ENCODE measurements at places on chromosomes 12 and 14. TPM values are rescaled to one million over a fixed set of nuclear protein-coding genes. Genes with fewer than 3 reads are reported as not detected.

GRCh38 chr14:85060121-85060520 is 469.8 kb upstream of the FLRT2 start:
- no peak for DNase-seq

GRCh38 chr12:46218322-46219095 is 50.3 kb downstream of the SLC38A1 start:
- no peak for DNase-seq

DNA sequence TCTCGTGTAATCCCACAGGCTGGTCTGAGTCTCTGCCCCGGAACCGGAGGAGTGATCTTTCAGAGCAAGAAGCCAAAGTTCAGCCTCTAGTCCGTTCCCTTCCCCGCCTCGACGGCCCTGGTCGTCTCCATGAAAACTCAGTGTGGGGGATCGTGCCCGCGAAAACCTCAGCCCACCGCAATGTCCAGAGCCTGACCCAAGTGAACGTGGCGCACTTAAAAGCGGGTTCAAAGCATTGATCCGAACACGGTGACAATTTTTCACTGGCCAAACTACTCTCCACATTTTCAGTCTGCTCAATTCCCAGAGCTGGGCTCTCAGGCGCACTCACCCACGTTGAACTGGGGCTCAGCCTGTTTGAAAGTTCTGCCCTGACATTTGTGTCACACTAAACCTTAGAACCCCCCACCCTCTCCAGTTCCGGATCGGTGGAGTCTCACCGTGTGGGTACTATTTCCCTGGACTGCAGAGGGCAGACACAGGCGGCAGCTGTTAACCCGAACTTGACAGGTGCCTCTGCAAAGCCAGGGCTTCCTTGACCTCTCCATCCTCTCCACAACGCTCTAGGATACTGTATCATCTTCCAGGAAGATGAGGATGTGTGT is 886 bp upstream of the PRICKLE1 start:
- no peak for DNase-seq

GRCh38 chr14:74608959-74609611 is 3.0 kb downstream of the LTBP2 start:
- DNase-seq: peak; percentile 88

DNA sequence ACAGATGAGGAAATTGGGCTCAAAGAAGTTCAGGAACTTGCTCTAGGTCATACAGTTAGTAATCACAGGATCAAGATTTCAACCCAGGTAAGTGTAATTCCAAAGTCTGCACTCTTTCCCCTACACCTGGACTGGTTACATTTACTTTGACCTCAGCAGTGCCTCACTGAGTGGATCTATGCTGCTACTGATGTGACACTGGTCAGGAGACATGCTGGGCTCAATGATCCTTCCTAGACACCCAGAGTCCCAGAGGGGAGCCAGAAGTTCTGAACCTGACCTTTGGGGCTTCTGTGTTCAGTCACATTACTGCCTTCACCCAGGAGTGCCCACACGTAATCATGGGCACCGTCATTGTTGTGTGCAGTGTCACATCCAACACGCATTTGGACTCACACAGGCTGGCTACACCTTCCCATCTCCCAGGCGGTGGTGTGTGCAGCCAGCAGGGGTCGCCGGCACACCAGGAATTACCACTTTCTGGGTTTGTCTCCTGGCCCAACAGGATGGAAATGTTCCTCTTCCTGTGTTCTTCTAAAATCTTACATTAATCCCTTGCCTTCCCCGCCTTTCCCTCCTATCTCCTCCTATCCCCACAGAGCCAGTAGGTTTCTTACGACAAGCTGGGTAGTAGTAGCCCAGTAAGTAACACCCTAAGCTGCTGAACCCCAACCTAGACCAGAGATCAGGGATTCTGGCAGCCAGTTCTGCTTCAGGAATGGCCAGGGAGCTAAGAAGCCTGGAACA is 25.6 kb downstream of the CALCOCO1 start:
- DNase-seq: peak; percentile 73

GRCh38 chr12:47791874-47792273 is 18.8 kb downstream of the SLC48A1 start:
- DNase-seq: no peak

GRCh38 chr12:127381681-127382080 is 885.3 kb upstream of the TMEM132C start:
- no peak for DNase-seq

- DNase-seq: no peak
Measured at GRCh38 chr12:107778383-107779025, 4.0 kb downstream of the ASCL4 start.

DNA sequence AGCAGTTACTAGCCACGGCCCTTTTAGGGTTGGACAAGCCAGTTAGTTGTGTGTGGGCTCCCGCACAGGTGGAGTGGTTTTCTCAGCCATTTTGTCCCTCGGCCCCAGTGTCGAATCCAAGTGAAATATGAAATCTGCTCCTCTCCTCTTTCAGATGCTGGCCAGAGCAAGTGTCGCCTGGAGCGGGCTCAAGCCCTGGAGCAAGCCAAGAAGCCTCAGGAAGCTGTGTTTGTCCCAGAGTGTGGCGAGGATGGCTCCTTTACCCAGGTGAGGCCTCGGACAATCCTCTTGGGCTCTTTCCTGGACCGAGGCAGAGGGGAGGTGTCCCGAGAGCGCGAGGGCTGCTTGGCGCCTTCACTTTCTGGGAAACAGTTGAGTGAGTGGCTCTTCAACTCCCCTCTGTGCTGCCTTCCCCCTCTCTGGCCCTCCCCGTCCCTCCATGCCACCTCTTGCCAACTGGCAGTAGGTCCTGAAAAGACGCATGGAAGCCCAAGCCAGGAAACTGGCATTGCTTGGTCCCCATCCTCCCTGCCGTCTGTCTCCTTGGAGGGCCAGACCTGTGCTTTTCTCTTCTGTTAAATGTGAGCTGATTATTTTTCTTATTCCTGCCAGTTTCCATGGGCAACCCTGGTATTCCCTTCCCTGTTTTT is 74.2 kb downstream of the SMOC1 start:
- no peak for DNase-seq

- no peak for DNase-seq
Measured at GRCh38 chr12:87690236-87690810, 338.9 kb downstream of the C12orf50 start.

GRCh38 chr14:59126714-59127436 is 61.6 kb upstream of the DAAM1 start:
- peak; percentile 28 for DNase-seq

- no peak for DNase-seq
Measured at GRCh38 chr14:36807727-36808126, 146.1 kb downstream of the PAX9 start.

GRCh38 chr14:94310248-94310647 is 12.9 kb downstream of the SERPINA6 start:
- no peak for DNase-seq

DNA sequence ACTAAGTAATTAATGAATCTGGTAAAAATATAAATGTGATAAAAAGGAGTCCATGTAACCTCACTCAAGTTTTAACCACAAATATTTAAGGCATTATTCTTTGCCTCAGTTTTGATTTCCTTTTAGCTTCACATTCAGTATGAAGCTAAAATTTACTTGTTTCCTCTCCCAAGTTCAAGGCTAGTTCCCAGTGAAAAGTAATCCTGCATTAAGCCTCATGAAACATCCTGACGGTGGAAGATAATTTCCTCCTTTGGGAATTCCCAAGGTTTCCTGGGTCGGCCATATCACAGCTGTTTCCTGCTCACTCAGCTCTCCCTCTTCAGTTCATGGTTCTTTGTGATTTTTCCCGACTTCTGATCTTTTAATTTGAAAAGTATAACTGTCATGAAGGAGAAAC is 1256.8 kb upstream of the FLRT2 start:
- DNase-seq: no peak

GRCh38 chr12:66661357-66661756 is 17.5 kb downstream of the GRIP1 start:
- no peak for DNase-seq

- no peak for DNase-seq
Measured at GRCh38 chr12:57227315-57228115, 2.0 kb upstream of the SHMT2 start.

GRCh38 chr12:89469361-89469760 is 55.2 kb downstream of the GALNT4 start:
- DNase-seq: no peak

DNA sequence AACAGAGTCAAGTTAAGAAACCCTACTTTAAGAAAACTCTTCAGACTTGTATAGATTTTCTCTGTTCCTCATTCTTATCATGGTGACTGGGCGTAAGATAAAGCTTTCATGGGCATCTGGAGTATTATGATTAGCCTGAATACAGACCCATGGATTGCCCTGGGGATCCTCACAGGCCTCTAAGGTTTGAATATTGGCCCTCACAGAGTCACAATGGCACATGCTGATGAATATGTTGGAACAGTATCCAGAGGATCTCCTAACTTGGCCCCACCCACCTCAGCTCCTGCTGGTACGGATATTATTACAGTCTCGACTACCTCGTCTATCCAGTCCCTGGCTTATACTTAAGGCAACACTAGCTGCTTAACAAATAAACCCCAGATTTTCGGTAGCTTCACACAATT is 8.1 kb downstream of the OSBPL8 start:
- no peak for DNase-seq

DNA sequence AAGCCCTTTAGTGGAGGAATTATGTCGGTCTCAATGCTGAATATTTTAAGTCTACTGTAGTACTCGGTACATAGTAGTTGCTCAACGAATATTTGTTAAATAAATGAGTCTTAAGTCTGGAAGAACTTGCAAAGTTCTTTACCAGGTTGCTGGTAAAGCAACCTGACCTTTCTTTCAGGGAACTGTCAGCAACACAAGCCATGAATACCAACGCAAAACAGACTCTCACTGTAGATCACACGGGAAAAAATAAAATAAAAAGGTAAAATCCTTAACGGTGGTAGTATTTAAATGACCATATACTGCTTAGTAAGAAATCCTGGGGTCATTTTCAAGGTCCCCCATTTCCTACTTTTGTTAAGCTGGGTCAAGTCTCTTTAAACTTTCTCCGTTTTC is 447 bp upstream of the NUBPL start:
- DNase-seq: no peak

DNA sequence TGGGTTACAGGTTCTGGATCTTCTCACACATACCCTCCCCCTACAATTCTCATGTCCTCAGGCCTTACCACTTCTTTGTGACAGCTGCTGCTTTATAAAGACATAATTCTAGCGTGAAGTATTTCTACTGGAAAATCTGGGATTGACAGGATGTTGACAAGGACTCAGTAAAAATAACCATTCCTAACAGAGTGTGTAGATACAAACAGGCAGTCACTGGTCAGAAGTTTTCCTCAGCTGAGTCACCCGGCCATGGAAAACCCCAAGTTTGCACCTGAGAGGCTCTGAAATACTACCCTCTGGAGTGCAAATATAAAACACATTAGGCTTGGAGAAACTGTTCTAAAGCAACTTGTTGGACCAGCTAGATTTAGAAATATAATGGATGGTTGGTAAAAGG is 54.4 kb downstream of the SPPL3 start:
- DNase-seq: no peak

- no peak for DNase-seq
Measured at GRCh38 chr14:80958939-80959338, 3.5 kb downstream of the TSHR start.

DNA sequence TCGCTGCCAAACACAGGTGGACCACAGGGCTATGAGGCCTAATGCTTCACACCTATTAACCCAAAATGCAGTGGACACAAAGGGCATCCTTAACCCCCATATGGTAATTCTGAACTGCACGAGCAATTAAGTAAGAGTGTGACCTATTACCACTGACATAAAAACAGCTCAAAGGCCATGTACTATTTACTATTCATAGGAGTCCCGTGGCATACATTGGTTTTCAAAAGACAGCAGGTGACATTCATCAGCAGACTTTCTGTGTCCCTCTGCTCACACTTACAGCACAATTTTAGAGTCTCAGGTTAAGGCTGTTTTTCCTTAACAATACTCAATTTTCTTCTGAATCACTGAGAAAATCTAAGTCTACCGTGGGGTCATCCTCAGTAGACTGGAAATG is 23.1 kb upstream of the TMCC3 start:
- DNase-seq: no peak

DNA sequence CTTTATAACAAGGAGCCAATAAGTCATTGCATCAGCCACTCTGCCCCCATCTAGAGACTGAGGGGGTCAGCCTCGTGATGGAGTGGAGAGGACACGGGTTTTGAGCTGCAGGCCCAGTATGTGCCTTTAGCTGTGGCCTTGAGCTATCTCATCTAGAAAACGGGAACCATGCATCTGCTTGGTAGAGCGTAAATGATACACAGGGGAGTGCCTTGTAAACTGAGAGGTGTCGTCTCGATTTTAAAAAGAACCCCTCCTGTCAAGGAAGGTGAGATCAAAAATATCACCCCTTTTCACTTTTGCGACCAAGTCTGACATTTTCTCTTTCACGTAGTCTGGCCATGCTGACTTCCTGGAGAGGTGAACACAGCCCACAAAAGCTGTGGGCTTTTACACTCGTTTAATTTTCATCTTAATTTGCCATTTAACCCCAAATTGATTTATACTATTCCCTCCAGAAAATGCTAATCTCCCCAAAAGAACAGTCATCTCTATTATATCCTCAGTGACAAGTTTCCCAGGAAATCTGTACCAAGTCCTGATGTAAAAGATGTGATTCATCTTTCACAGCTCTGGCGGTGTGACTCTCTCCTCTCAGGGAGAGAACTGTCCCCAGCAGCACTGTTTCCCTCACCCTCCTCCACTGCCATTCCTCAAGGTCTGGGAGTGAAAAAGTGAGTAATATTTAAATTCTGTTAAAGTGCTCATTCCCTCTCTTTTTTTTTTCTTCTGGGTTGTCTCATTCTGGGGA is 30.6 kb downstream of the VCPKMT start:
- no peak for DNase-seq

GRCh38 chr12:89016970-89017778 is 335.1 kb downstream of the DUSP6 start:
- DNase-seq: peak; percentile 60

The DCD gene
- total RNA-seq: not detected

The RNASE1 gene
- total RNA-seq: 10.3 TPM

The LRRIQ1 gene
- not detected for total RNA-seq

The NTS gene
- total RNA-seq: not detected

The TAS2R19 gene
- 4.7 TPM for total RNA-seq

The CCDC38 gene
- total RNA-seq: 0.88 TPM

The DHRS4L2 gene
- 15.1 TPM for total RNA-seq

The SYNDIG1L gene
- 0.13 TPM for total RNA-seq

The LTB4R gene
- total RNA-seq: 10.1 TPM

The NAA30 gene
- total RNA-seq: 18.6 TPM

The AQP5 gene
- total RNA-seq: not detected

The DDN gene
- total RNA-seq: 0.18 TPM

The FAR2 gene
- total RNA-seq: 0.70 TPM

The RACGAP1 gene
- total RNA-seq: 12.8 TPM

The TMEM117 gene
- total RNA-seq: 5.0 TPM

The CRIP1 gene
- total RNA-seq: 98.1 TPM

The TAS2R8 gene
- not detected for total RNA-seq

The BTBD6 gene
- 42.0 TPM for total RNA-seq

The TMPRSS12 gene
- total RNA-seq: not detected
